ENCODE measurements at places on chromosomes 13 and 19.

GRCh38 chr13:30895773-30896172, 10.3 kb upstream of the MEDAG start:
- no peak for DNase-seq

DNA sequence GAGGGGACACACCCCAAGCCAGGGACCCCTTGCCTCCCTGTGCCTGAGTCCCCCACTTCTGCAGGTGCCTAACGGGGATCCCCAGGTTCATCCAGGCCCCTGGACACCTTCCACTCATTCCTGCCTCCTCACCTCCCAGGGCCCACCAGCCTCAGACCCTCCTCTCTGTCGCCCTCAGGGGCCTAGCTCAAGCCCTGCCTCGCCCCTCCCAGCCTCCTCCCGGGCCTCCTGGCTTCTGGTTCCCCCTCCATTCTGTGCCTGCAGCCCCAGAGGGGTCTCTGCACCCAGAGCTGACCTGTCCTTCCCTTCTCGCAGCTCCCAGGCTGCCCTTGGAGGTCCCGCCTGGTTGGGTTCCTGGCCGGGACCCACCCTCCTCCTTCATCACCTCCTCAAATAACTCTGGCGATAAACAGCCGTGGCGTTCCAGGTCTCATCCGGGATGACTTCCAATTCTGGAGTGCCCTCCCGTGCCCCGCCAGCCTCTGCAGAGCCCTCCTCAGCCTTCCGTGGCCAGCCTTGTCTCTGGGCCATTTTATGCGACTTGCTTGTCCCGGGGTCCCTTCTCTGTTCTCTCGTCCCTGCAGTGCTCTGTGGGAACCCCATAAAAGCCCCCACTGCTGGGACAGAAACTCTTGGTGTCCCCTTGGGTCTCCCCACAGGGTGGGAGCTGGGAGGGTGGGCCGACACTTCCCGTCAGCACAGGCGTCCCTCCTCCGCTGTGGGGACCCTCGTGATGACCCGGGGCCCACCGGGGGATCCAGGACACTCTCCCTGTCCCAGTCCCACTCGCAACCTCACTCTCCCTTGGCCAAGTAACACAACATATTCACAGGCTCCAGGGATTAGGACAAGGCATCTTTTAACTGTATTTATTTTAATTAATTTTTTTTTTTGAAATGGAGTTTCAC, 9.2 kb downstream of the JOSD2 start:
- DNase-seq, result no peak

DNA sequence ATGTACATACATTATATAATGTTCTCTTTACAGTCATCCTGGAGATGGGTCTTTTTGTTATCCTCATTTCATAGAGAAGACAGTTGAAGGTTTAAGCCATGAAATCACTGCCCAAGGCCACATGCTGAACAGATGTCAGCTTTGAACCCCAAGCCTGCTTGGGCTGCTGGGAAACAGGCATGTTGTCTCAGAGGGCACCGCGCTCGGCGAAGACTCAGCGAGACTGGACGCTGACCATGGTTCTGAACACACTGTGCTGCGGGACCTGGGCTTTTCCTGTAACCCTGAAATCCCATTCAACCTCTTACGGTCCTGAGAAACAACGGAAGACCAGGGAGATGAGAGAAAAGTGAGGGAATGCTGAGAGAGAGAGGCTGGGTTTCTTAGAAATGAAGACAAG, 27.3 kb downstream of the LRFN3 start:
- DNase-seq, result no peak

DNA sequence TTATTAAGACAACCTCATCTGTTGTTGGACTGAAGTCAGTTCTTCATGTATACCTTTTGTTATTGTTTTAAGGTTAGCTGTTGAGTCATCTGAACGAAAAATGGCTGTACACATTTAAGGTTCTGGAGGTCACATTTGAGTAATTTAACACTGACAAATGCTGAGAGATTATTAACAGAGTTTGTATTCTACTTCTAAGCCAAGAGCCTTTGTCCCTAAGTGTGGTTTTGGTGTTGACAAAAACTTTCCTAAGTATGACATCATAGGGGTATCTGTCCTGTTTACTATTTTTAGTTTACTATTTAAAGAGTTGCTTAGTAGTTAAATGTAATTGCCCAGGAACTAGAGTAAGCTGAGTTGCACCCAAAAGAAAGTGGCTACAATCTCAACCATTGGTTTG, 71.9 kb downstream of the CDK8 start:
- no peak for DNase-seq

DNA sequence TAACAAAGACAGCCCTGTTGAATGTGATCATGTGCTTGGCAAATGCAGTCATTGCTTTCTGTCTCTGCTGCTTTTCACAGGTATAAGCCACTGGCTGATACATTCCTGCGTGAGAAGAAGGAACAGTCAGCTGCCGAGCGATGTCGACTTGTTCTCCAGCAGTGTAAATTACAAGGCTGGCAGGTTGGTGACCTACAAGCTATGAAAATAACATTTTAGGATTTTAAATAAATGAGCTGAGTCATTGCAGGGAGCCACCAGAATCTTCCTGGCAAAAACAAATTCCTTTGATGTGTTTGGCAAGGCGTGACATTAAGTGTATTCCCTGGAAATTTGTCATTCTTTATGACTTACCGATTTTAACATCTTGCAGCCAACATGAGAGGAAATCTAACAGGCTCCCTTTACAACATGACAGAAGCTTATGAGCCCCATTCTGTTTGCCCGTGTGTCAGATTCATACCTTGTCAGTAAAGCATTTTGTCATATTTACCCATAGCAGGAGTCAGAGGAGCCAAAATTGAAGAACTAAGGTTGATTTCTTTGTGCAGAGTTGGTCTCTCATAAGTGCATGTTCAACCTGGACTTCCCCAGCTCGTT, 471.4 kb downstream of the MYO16 start:
- no peak for DNase-seq

DNA sequence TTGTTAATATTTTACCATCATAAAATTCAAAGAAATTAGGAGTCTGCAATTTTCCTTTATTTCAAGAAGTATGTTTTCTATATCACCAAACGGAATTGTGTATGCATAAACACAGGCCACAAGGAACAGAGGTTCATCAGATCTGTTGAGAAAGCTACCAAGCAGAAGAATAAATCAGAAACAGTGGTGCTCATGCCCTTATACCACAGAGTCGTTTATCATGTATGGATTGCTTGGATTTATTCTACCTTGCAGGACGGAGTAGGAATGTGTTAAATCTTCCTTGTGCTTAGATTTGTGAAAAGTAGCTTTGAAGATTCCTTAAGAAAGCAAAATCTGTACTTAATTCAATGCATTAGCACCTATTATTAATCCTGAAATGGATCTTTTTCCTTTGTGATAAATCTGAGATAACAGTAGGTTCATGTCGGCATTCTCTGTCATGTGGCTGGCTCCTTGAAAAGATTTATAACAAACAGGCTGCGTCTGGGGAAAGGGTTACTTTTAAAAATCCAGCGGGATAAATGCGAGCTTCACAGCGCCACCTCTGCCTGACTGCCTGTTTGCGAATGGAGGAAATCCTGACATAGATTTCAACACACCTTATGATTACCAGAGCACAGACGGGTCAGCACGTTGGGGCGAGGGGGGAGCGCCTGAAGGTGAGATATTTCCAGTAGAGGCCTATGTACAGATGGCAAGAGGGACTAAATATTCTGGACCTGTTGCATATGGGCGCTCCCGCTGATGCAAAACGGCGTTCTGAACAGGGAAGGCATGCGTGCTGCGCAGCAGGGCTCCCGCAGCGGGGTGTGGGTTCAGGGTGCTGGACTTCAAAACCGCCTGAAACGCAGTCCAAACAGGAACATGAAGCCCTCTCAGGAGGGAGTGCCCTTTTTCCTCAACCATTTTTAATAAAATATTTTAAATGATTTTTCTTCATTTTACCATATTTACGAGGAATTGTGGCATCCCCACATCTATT, 445.5 kb upstream of the SGCG start:
- DNase-seq, result no peak

DNA sequence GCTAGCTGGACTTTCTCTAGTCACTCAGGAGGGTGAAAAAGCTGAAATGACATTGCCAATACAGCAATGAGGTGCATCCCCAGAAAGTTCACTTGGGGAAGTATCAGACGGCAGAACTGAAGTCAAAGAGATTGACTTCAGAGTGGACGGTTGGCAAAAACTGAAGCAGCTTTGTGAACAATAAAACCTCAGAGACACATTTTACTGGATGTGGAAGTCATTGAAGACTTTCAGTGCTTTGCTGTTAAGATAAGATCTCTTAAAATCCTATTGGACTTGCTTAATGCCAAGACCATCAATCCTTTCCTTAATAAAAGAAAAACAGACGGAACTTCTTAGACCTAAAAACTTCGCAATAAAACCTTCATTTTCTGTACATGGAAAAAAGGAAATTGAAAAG, 103.7 kb downstream of the ABCC4 start:
- no peak for DNase-seq

DNA sequence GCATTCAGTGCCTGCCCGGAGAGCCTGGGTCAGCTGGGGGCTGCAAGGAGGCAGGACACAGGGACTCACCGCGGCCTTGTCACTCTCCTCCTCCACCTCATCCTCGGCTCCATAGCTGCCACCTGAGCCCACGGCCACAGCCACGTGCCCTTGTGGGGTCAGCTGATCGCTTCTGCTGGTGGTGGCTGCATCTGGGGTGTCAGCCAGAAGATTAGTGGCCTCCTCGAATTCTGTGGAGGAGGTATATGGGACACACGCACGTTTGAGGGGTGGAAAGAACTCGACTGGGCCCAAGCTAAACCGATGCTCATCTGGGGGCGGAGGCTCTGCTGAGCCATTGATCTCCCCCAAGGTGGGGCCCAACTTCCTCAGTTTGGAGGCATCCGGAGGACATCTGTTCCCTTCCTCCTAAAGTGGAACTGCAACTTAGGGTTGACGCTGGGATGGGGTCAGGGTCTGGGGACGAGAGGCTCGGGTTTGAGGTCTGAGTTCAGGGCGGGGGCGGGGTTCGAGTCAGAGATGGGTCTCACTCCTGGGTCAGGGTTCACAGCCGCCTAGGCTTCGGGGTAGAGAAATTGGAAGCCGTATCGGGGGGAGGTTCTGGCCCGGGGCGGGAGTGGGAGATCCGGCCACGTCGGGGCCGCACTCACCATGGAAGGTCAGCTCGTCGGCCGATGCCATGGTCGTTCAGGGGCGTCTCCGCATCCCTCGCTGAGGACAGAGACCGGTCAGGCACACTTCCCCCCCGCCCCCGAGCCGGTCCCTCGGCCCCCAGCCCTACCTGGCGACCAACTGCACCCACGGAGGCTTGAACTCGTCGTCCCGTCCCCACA, 493 bp downstream of the YIPF2 start:
- no peak for DNase-seq

GRCh38 chr13:46211483-46212351, at the start of gene LRRC63:
Gene LRRC63, plus strand, starts transcription at chr13:46211928. Its CDS starts 1,107 bp downstream, at chr13:46213035.
- DNase-seq, result peak; percentile 82

DNA sequence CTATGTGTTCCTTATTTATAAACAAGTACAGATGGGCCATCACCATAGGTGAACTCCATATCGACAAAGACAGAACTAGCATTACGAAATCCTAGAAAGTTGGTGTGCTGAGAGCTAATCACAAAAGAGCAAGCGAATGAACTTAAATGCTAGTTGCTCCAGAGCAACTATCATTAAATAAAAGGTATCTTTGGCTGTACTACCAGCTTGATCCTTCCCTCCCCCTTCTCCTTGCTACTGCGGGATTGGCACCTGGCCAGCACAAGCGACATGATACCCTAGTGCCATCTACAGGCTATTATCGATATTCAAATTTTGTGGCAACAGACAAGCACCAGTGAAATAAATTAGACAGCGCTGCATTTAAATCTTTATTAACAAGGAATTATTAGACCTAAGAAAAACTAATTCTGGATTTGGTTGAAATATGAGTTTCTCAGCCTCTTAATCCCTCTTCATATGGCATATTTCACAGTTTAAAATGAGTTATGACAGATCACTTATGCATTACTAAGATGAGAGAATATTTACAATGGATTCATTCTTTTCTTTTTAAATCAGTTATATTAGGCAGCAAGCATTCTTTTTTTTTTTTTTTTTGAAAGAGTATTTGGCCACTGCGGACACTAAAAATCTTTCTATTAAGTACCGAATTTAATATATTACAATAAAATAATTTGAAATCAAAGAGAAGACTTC, 5.8 kb downstream of the PCDH9 start:
- DNase-seq, result peak; percentile 19

GRCh38 chr13:42394711-42395085, 122.7 kb downstream of the AKAP11 start:
- no peak for DNase-seq

DNA sequence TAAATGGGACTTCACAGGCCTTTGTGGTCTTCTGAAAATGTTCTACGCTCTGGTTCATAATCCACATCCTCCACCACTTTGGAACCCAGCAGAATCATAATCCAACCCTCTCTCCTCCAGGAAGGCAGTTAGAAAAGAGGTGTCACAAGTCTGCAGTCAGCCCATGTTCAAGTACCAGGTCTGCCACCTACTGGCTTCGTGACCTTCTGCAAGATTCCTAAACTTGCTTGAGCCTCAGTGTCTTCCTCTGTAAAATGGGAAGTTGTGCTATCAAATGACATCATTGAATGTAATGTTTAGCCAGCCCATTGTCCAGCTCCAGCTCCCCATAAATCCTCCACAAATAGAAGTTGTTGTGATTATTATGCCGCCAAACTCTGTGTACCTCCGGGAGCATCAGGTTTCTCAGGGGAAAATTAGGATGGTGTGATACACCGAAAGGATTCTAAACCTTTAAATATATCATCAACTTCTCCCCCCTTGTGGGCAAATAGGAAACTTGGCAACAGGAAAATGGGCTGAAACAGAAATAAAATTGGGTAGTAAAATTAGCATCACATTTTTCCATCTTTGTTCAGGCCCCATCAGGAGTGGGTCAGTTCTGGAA, 109.7 kb downstream of the NUFIP1 start:
- no peak for DNase-seq

GRCh38 chr13:76711550-76712182, 174.5 kb downstream of the KCTD12 start:
- no peak for DNase-seq

- no peak for DNase-seq
These were observed 480.7 kb downstream of the MYO16 start for GRCh38 chr13:109110159-109110558.

- no peak for DNase-seq
These were observed 150.5 kb upstream of the MIR17HG start for GRCh38 chr13:91196958-91197357.

- DNase-seq, result no peak
These were observed at the start of gene F2RL3 for GRCh38 chr19:16888629-16889365. Gene F2RL3, plus strand, starts transcription at chr19:16888999. Its CDS starts 191 bp downstream, at chr19:16889190.

GRCh38 chr13:40146611-40147117, 491.2 kb downstream of the COG6 start:
- DNase-seq, result no peak

DNA sequence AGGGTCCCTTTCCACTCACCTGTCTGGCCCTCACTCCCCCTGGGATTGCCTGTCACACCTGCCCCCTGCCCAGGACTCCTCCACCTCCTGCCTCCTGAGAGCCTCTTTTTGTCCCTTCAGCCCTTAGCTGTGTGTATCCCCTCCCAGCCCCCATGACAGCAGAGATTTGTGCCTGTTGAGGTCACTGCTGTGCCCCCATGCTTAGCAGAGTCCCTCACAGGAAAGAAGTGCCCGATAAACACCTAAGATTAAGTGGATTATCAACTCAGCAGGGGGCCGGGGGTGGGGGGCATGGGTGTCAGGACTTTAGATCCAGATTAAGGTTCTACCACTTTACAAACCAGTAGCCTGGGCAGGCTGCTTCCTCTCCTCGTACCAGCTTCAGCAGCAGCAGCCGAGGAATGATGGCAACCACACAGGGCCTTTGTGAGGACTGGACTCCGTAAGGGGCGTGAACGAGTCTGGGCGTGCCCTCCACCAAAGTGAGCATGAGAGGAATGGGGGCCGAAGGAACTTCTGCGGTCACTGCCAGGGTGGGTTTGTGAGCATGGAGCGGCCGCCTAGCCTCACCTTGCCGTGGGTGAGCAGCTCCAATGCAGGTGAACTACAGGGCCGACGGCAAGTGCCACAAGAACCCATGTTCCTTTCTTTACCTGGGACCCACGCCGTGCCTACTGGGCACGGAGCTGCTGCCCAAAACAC, 36.1 kb downstream of the ZNF787 start:
- DNase-seq, result no peak
